NCI-H2029 treated with DMSO at 0.1 percent for 48 hours (cell line): ENCODE measurements at places on chromosomes 11 and 22.
A peak's percentile ranks its signal among the peaks of the same experiment; 100 is the strongest.

GRCh38 chr22:49259839-49260615, 567.6 kb downstream of the BRD1 start:
- DNase-seq, result no peak

DNA sequence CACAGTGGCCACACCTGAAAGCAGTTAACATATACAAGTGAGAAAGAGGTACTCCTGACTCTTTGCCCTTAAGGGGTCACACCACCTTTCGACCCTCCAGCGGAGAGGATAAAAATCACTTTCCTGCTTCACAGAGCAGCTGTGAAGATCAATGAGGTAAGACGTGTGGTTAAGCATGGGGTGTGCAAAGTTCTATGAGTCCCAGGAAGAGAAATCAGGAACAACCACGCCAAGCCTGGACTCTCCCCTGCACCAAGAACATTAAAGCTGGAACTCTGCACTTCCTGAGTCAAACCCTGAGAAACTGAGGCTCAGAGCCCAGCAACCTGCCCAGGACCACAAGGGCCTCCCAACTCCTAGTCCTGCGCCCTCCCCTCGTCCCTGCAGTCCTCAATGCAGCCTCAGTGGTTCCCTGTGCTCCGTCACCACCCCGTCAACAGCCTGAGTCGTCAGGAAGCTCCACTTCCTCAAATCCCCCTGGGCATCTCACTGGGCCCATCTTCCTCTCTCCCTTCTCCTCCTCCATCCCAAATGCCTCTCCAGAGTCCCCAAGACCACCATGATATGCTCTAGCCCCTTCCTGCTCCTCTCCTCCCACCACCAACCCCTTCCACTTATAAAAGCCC, 17.7 kb downstream of the TNKS1BP1 start:
- no peak for DNase-seq

DNA sequence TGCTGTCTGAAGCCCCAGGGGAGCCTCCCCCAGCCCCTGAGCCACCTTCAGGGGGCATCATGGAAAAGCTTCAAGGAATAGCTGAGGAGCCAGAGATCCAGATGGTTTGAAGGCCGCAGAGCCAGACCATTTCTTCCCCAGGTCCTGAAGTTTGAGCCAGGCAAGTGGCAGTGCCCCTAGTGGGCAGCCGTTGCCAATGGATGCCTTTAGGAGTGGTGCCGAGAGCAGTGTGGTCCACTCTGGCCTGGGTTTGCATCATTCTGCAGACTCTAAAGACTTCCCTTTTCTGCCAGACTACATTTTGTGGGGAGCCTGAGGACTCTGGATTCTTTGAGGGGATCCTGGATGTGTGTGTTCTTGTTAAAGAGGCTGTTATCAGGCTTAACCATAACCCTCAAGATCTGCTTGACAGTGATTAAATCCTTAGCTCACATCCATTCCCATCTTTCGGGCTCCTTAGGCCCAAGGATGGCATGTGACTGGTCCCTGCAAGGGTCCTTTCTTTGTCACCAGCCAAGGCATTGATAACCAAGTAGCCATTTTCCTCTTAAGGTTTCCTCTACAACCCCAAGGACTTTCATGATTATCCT, 13.1 kb downstream of the HINFP start:
- no peak for DNase-seq

- DNase-seq, result no peak
These were observed 30.2 kb upstream of the CFAP300 start for GRCh38 chr11:102017026-102017425.

- no peak for DNase-seq
These were observed 11.6 kb downstream of the TST start for GRCh38 chr22:37007651-37008050.

GRCh38 chr22:49505337-49506009, 322.2 kb downstream of the BRD1 start:
- DNase-seq, result no peak

- no peak for DNase-seq
These were observed 136.0 kb upstream of the SORL1-AS1 start for GRCh38 chr11:121588747-121589146.

- DNase-seq, result no peak
These were observed 11.4 kb downstream of the SLC5A12 start for GRCh38 chr11:26710489-26710888.

DNA sequence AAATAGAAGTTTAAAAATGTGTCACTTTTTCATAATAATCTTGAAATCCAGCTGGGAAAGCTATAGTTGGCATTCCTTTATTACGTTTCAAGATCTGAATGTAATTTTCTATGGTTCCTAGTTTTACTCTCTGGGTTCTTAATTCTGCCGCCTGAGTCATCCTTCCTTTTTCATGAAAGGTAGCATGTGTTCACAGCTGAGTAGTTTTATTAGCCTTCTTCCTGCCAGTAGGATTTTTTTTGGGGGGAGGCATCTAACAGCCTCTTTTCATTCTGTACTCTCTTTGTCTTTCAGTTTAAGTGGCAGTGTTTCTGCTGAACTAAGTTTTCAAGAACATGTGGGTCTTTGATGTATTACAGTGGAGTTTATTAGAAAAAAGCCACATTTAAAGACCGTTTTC, 36.5 kb downstream of the OR2AG2 start:
- no peak for DNase-seq

DNA sequence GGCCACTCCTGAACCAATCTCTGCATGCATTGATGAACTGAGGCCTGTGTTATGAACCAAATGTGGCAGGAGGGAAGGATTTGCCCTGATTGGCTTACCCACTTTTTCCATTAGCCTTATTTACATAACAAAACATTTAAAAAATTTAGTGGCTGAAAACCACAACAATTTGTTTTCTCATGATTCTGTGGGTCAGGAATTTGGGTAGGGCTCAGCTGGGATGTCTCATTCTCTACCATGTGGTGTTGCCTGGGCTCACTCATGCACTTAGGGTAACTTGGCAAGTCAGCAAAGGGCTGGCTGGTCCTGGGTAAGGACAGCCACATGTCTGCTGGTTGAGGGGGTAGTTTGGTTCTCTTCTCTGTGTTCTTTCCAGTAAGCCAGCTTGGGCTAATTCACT, 35.1 kb upstream of the CYP2R1 start:
- DNase-seq, result no peak

GRCh38 chr11:126115816-126116331, 53.2 kb upstream of the CDON start:
- peak; percentile 99 for DNase-seq

DNA sequence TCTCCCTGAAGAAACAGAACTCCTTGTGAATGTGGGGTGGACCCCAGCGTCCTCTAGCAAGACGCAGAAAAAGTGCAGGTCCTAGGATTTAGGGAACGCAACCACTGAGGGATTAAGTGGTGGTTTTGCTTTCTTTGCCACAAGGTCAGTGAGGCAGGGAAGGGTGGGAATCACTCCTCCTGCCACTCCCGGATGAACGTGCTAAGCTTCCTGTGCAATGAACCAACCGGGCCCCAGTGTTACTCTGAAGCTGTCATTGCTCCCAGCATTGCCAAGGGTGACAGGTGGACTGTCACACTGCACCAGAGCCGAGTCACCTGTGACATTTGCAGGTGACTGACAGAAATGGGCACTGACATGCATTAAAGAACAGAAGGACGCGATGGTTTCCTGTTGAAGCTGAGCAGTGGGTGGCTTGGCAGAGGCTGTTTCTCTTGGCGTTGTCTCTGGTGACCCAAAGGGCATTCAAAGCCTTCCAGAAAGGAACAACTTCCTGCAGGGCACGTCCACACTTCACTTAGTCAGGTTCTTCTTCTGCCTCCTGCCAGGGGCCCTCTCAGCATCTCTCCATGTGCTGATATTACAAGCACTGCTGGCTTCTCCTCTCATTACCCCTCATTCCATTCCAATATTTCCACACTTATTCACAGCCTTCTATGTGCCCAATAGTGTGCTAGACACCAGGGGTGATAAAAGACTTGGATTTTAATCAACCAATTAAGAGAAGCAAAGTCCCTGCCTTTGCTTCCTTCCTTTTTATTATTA, 9.7 kb downstream of the KIRREL3 start:
- no peak for DNase-seq

DNA sequence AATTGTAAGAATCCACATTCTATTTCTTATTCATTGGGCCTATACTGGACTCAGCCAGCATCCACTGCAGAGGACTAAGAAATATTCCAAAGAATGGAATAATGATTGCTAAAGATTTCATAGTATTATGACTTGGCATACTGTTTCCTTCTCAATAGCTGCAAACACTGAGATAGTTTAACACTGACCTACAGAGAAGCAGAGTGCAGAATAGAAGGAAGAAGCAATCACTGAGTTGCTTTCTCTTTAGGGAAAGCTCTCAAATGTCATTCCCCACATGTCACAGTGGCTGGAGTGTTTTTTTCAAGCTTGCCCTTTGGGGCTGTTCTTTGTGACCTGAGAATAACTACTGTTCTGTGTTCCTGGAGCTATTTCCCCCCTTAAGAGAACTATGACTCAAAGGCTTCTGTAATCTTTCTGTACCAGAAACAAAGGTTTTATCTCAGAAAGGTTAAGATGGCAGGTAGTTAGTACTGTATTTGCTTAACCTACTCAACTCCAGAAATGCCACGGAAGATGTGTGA, 243.6 kb upstream of the LUZP2 start:
- no peak for DNase-seq

DNA sequence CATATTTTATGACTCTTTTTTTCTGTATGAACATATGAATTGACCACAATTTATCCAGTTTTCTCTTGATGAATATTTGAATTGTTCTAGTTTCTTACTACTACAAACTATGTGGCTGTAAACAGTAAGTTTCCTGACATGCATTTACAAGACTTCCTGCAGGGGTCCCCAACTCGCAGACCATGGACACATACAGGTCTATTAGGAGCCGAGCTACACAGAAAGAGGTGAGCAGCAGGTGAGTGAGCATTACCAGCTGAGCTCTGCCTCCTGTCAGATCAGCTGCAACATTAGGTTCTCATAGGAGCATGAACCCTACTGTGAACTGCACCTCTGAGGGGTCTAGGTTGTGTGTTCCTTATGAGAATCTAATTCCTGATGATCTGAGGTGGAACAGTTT, 379.4 kb downstream of the DYNC2H1 start:
- no peak for DNase-seq

GRCh38 chr22:48630433-48630754, 1197.3 kb downstream of the BRD1 start:
- DNase-seq, result no peak

DNA sequence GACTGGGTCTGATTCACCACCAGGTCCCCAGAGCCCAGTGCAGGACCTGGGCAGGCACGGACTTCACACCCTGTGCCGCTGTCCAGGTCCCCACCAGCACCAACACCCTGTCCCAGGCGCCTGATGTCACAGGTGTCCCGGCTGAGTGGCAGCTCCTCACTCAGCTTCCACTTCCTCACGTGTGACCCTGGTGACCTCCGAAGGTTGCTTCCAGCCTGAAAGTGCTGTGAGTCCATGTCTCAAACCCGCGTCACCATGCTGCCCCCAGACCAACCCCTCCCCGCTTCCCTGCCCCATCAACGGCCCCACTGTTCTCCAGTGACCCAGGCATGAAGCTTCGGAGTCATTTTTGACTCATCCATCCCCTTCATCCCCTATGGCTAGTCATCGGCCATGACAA, 25.7 kb upstream of the PICK1 start:
- DNase-seq, result no peak

DNA sequence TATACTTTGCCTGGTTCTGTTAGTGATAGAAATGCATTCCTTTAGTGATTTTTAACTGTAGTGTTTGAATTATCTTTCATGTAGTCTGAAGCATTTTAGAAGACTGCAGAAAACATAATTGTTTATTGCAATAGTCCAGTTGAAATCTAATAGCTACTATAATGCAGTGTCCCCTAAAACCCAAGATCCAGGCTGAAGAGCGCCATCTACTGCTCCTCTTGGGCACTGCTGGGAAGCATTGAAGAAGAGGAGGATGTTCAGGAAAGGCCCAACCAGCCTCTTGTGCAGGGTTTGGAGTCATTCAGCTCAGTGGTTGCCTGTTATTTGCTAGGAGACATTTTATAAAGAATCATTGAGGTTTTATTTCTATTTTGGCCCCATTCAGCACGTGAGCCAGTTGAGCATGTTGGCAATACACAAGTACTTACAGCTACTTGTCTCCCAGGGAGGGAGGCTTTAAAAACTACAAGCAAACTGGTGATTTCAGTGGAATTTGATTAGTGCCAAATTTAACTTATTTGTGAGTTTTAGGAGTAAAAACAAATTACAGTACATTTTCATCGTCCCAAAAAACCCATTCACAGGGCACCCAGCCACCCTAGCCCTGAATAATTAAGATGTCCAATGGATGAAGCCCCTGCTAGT, 74.9 kb upstream of the HORMAD2 start:
- DNase-seq, result peak; percentile 11

DNA sequence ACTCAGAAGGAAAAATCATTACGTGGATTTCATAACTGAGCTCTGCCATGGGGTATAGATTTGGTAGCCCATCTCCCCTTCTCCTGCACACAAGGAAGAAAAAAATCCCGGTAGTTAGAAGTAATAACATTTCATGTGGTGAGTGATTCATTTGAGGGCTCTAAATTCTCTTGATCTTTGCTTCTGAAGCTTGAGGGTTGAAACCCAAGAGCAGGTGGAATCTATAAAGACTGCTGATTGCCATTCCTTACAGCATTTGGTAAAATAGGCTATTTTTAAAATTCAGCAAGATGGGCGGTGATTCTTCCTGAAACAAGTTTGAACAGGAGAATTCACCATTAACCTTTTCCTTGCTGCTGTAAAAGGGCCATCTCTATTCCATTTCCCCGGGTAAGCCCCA, 266.1 kb downstream of the CADM1 start:
- DNase-seq, result no peak

GRCh38 chr11:125315079-125315740, 150.7 kb downstream of the PKNOX2 start:
- DNase-seq, result no peak
